ENCODE measurements at places on chromosomes 6 and 20.

DNA sequence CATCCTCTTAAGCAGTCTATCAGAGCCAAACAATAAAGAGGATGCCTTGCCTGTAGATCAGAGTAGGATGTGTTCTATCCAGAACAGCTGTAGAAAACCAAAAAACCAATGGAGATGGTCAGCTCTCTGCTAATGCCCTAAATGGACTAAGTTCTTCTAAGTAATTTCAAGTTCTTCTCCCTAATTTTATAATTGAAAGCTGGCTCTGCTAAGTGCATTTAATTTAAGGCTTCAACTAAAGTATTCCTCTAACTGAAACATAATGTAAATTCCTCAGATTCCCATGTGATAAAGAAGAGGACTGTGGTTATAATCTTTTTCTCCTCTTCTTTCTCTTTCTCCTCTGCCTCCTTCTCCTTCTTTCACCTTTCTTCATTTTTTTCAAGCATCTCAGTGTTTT lies 709.5 kb downstream of the KIF16B start:
- no peaks in the 10 kb centered on the region for H3K36me3 ChIP-seq
- H3K4me3 ChIP-seq = no peak overlapping the region
- no peak overlapping the region for H3K27ac ChIP-seq
- H3K27me3 ChIP-seq = no peaks in the 10 kb centered on the region

GRCh38 chr20:52267418-52267817 lies 75.8 kb upstream of the ZFP64 start:
- H3K4me1 ChIP-seq = no peaks in the 10 kb centered on the region
- no peak for DNase-seq
- peaks cover 6% of the 10 kb centered on the region for H3K27me3 ChIP-seq
- H3K4me3 ChIP-seq = no peak overlapping the region

GRCh38 chr6:53527249-53527765 lies 17.6 kb downstream of the GCLC start:
- H3K4me1 ChIP-seq = peaks cover 61% of the 10 kb centered on the region
- H3K36me3 ChIP-seq = no peaks in the 10 kb centered on the region
- DNase-seq = no peak
- H3K27me3 ChIP-seq = no peaks in the 10 kb centered on the region

GRCh38 chr20:58048096-58048702 lies 180.3 kb downstream of the ANKRD60 start:
- peak overlapping the region; percentile 59 for H3K27ac ChIP-seq
- DNase-seq = no peak
- no peaks in the 10 kb centered on the region for H3K36me3 ChIP-seq

DNA sequence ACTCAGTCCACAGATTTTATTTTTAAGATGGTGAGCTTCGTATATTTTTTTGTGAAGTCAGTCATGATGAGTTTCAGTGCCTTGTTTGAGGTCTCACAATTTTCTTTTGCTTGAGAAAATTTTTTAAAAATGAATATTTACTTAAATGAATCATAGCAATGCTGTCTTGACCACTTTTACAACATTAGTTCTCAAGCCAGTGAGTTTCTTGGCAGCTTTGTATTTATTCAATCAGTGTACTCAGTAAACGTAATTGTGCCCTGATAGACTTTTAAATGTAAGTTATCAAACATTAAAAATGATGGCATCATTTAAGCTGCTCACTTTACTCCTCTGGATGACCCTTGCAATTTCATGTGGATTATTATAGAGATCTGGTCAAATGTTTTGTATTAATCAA lies 261.4 kb downstream of the KHDC1L start:
- no peak for DNase-seq
- no peaks in the 10 kb centered on the region for H3K4me1 ChIP-seq
- H3K27me3 ChIP-seq = no peaks in the 10 kb centered on the region
- no peak overlapping the region for H3K27ac ChIP-seq

GRCh38 chr6:38080889-38081288 lies 261.4 kb downstream of the ZFAND3 start:
- no peak overlapping the region for H3K4me3 ChIP-seq
- H3K36me3 ChIP-seq = peaks cover 4% of the 10 kb centered on the region
- no peak for DNase-seq
- H3K4me1 ChIP-seq = no peaks in the 10 kb centered on the region
- H3K27ac ChIP-seq = no peak overlapping the region
- H3K27me3 ChIP-seq = no peaks in the 10 kb centered on the region

DNA sequence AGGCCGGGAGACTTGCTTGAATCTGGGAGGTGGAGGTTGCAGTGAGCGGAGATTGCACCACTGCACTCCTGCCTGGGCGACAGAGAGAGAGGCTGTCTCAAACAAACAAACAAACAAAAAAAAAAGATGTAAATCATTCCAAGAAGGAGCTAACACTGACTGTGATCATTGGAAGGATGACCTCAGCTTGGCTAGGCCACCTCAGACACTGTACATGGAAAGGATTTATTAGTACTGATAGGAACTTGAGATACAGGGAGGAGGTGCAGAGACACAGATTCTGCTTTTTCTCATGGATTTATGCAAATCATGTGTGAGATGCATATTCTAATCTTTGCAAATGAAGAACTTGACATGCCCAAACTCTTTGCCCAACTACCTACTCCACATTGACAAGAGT lies 293.6 kb downstream of the HIVEP2 start:
- no peak for DNase-seq
- no peak overlapping the region for H3K4me3 ChIP-seq
- H3K4me1 ChIP-seq = no peaks in the 10 kb centered on the region
- no peaks in the 10 kb centered on the region for H3K27me3 ChIP-seq
- no peak overlapping the region for H3K27ac ChIP-seq
- no peaks in the 10 kb centered on the region for H3K36me3 ChIP-seq

- H3K27ac ChIP-seq = no peak overlapping the region
- no peaks in the 10 kb centered on the region for H3K36me3 ChIP-seq
- peaks cover 29% of the 10 kb centered on the region for H3K4me1 ChIP-seq
- DNase-seq = no peak
- H3K27me3 ChIP-seq = no peaks in the 10 kb centered on the region
Observed at GRCh38 chr6:4805553-4806336, 29.5 kb downstream of the CDYL start.

- H3K27ac ChIP-seq = no peak overlapping the region
- H3K4me1 ChIP-seq = no peaks in the 10 kb centered on the region
- DNase-seq = no peak
- H3K36me3 ChIP-seq = no peaks in the 10 kb centered on the region
- no peak overlapping the region for H3K4me3 ChIP-seq
Observed at GRCh38 chr6:55919716-55920308, 44.4 kb upstream of the BMP5 start.

GRCh38 chr6:87244380-87244779 lies 78.0 kb upstream of the SMIM8 start:
- H3K27ac ChIP-seq = no peak overlapping the region
- H3K4me3 ChIP-seq = no peak overlapping the region
- H3K36me3 ChIP-seq = peaks cover 55% of the 10 kb centered on the region
- H3K27me3 ChIP-seq = no peaks in the 10 kb centered on the region
- H3K4me1 ChIP-seq = no peaks in the 10 kb centered on the region

DNA sequence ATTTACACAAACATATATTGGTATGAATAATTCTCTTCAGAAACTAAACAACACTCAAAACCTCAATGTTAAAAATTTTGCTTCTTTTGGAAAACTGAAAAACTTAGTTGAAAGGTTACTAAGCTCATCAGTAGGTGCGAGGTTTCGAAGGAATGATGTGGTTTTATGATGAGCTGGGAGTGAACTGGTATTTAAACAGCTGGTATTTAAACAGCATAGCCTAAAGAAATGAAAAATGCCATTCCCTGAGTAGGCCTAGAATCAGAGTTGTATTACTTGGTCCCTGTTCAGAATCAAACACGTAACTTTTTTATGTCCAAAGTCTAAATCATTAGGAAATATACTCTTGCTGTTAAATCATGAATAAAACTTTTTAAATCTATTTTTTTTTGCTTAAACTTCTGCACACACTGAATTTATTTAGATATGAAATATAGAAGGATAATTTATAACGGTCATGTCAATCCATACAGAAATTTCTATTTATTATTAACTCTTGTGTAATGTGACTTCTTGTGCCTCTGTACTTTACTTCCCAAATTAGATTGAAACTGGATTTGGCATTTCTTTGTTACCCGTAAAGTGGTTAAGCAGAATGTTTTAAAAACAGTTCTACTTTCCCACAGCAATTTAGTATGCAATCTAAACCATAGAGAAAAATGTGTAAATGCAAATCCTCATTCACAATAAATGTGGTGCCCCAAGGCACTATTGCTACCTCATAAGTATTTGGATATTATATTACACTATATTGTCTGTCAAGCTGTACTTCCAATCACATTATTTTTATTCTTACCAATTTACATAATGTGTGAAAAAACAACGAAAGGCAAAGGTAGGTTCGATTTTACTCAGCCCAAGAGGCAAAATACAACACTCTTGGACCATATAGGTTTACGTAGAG lies 124.1 kb downstream of the HS3ST5 start:
- no peaks in the 10 kb centered on the region for H3K36me3 ChIP-seq
- no peak overlapping the region for H3K4me3 ChIP-seq
- H3K27ac ChIP-seq = no peak overlapping the region
- DNase-seq = no peak

DNA sequence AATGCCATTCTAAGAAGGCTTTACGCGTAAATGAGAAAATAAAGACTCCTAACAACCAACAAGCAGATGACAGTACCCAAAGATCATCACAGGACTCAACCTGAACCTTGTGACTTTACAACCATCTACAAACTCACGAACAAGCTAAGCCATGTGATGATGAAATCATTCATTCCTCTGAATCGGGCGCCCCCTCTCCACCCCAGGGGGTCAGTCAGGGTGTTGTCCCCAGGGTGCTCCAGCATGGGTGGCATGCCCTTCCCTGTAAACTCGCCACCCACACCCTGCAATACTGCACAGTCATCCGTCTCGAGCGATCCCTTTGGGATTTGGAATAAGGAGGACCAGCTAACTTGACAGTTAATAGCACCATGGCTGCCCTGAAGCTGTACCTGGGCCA lies 12.6 kb downstream of the SERPINB6 start:
- no peak for DNase-seq
- H3K27me3 ChIP-seq = no peaks in the 10 kb centered on the region
- peaks cover 32% of the 10 kb centered on the region for H3K4me1 ChIP-seq
- H3K36me3 ChIP-seq = peaks cover 6% of the 10 kb centered on the region

DNA sequence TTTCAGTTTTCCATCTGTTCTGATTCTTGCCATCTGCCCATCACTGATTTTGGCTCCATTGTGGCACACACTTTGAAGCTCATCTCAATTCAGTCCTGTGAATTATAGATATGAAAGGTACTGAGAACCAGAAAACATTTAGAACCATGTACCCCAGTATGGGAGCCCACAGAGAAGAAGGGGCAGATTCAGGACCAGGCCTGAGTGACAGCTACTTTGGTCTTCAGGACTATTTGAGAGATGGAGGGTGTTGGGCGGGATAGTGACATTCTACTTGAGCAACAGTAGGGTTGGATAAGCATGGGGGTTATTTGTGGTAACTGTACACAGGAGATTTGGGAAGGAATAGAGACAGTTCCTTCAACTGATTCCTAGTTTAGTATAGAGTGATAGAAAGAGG lies 259.2 kb upstream of the MANEA start:
- DNase-seq = no peak
- H3K27ac ChIP-seq = no peak overlapping the region
- H3K4me3 ChIP-seq = no peak overlapping the region
- no peaks in the 10 kb centered on the region for H3K4me1 ChIP-seq

- H3K27me3 ChIP-seq = no peaks in the 10 kb centered on the region
- H3K4me1 ChIP-seq = no peaks in the 10 kb centered on the region
- no peak for DNase-seq
- H3K4me3 ChIP-seq = no peak overlapping the region
- H3K36me3 ChIP-seq = no peaks in the 10 kb centered on the region
Observed at GRCh38 chr6:138371720-138372119, 6.0 kb upstream of the SMIM28 start.

- peaks cover 12% of the 10 kb centered on the region for H3K27me3 ChIP-seq
- no peak overlapping the region for H3K27ac ChIP-seq
- no peak for DNase-seq
- H3K4me1 ChIP-seq = peaks cover under 1% of the 10 kb centered on the region
Observed at GRCh38 chr20:745683-746301, 22.5 kb downstream of the SLC52A3 start.

GRCh38 chr20:16864069-16864468 lies 115.9 kb downstream of the OTOR start:
- H3K27me3 ChIP-seq = no peaks in the 10 kb centered on the region
- no peak overlapping the region for H3K27ac ChIP-seq
- H3K36me3 ChIP-seq = no peaks in the 10 kb centered on the region
- H3K4me3 ChIP-seq = no peak overlapping the region
- no peak for DNase-seq

DNA sequence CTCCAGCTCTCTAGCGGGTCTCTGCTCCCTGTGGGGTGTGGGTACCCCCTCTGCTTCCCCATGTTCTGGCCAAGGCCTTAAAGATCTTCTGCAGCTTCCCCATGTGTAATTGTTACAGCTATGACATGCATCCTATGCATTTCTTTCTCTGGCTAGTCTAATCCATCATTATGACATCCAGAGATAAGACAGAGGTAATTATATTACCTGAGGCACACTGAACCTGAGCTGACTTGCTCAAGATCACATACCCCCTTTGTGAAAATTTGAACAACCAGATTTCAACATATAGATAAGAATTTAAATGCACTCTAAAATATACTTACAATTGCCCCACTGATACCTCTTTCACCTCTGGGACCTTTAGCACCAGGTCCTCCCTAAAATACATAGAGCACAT lies 102.4 kb downstream of the COL12A1 start:
- no peaks in the 10 kb centered on the region for H3K27me3 ChIP-seq
- H3K36me3 ChIP-seq = peaks cover 17% of the 10 kb centered on the region
- no peak overlapping the region for H3K4me3 ChIP-seq
- no peaks in the 10 kb centered on the region for H3K4me1 ChIP-seq

DNA sequence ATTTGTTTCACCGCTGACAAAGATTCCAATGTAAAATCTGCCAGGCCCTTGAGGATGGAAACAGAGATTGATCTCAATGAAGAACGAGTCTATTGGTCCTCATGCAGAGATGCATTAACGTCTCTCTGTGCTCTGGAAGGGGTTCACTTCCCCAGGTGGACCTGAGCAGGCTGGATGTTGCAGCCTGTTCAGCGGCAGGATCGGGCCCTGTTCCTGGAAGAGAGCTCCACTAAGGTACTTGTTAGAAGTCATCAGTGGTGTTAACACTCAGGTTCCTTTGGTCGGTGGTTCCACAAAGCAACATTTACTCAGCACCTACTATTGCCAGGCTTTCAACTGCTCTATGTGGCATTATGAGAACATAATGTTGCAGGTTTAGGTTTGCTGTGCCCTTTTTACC lies 107.5 kb downstream of the TCP11 start:
- H3K27me3 ChIP-seq = no peaks in the 10 kb centered on the region
- no peak for DNase-seq
- peaks cover 52% of the 10 kb centered on the region for H3K4me1 ChIP-seq
- peak overlapping the region; percentile 80 for H3K27ac ChIP-seq
- no peak overlapping the region for H3K4me3 ChIP-seq

GRCh38 chr6:26284537-26285142 lies 80.4 kb upstream of the BTN3A2 start:
- peak overlapping the region; percentile 62 for H3K4me3 ChIP-seq
- H3K4me1 ChIP-seq = peaks cover 15% of the 10 kb centered on the region
- H3K27me3 ChIP-seq = no peaks in the 10 kb centered on the region
- H3K36me3 ChIP-seq = no peaks in the 10 kb centered on the region
- H3K27ac ChIP-seq = peak overlapping the region; percentile 95
- DNase-seq = peak; percentile 85

GRCh38 chr6:106102034-106102433 lies 15.9 kb downstream of the PRDM1 start:
- H3K4me1 ChIP-seq = peaks cover 44% of the 10 kb centered on the region
- peaks cover 17% of the 10 kb centered on the region for H3K36me3 ChIP-seq
- DNase-seq = no peak

- H3K4me3 ChIP-seq = no peak overlapping the region
- no peak overlapping the region for H3K27ac ChIP-seq
- H3K36me3 ChIP-seq = no peaks in the 10 kb centered on the region
- H3K27me3 ChIP-seq = peaks cover 16% of the 10 kb centered on the region
Observed at GRCh38 chr20:22394583-22394982, 189.8 kb downstream of the FOXA2 start.
